ENCODE measurements at places on chromosomes 2 and 18. TPM values are rescaled to one million over a fixed set of nuclear protein-coding genes. Genes with fewer than 3 reads are reported as not detected.

DNA sequence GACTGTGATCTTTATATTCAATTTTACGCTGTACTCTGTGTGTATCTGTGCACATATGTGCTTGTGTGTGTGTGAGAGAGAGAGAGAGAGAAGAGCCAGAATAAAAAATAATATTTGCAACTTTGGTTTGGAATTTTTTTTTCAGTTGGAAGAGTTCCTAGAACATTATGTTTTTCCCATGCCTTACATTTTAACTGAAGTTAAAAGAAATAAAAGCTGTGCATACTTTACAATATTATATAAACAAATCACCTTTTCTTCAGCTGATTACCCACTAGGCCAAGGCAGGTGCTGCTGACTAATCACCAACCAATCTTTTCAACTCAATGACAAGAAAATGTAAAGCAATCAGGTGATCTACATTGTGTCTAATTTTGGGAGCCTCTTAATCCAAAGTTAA is 366.3 kb downstream of the NYAP2 start:
- H3K36me3 ChIP-seq, result no peaks in the 10 kb centered on the region
- H3K4me1 ChIP-seq, result no peaks in the 10 kb centered on the region
- no peak overlapping the region for H3K27ac ChIP-seq
- no peak for DNase-seq

DNA sequence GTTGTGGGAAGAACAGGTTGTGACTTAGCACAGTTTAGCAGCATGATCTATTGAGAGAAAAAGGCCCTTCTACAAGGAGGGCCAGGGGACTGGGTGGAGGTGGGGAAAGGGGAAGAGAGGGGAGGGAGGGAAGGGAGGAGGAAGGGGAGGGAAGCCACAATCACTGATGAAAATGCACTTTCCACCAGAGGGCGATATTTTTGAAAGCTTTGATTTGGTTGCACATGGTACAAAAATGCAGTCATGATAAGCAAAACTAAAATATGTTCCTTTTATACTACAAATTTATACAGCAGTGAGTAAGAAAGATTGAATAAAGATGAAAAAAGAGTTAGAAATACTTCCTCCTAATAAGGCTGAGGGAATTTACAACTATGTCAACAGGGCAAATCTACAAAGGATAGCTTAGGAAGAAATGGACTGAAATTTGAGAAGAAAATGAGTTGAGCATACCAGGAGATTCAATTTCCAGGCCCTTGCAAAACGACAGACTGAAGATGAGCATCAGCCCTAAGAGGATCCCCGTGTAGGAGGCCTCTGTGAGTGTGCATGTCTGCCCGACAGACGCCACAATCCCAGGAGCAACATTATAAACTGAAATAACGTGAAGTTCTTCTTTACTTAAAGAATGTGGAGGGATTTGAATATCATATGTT is 17.2 kb downstream of the SH3YL1 start:
- no peaks in the 10 kb centered on the region for H3K36me3 ChIP-seq
- no peak overlapping the region for H3K4me3 ChIP-seq
- H3K27ac ChIP-seq, result no peak overlapping the region
- no peaks in the 10 kb centered on the region for H3K27me3 ChIP-seq

- no peak overlapping the region for H3K27ac ChIP-seq
- no peak for DNase-seq
- H3K4me1 ChIP-seq, result no peaks in the 10 kb centered on the region
- no peak overlapping the region for H3K4me3 ChIP-seq
- no peaks in the 10 kb centered on the region for H3K27me3 ChIP-seq
- no peaks in the 10 kb centered on the region for H3K36me3 ChIP-seq
Observed at GRCh38 chr2:194464964-194465638, 1191.9 kb upstream of the SLC39A10 start.

- no peak for DNase-seq
- no peak overlapping the region for H3K4me3 ChIP-seq
- no peak overlapping the region for H3K27ac ChIP-seq
- H3K4me1 ChIP-seq, result no peaks in the 10 kb centered on the region
Observed at GRCh38 chr2:140178234-140178633, 1398.0 kb upstream of the NXPH2 start.

GRCh38 chr2:237202288-237203030 is 116.8 kb downstream of the COPS8 start:
- H3K27ac ChIP-seq, result no peak overlapping the region
- H3K36me3 ChIP-seq, result no peaks in the 10 kb centered on the region
- no peaks in the 10 kb centered on the region for H3K27me3 ChIP-seq
- no peak overlapping the region for H3K4me3 ChIP-seq

- H3K36me3 ChIP-seq, result no peaks in the 10 kb centered on the region
- DNase-seq, result no peak
- no peaks in the 10 kb centered on the region for H3K4me1 ChIP-seq
- H3K27ac ChIP-seq, result no peak overlapping the region
Observed at GRCh38 chr18:45326505-45326904, 288.8 kb upstream of the SLC14A2 start.

DNA sequence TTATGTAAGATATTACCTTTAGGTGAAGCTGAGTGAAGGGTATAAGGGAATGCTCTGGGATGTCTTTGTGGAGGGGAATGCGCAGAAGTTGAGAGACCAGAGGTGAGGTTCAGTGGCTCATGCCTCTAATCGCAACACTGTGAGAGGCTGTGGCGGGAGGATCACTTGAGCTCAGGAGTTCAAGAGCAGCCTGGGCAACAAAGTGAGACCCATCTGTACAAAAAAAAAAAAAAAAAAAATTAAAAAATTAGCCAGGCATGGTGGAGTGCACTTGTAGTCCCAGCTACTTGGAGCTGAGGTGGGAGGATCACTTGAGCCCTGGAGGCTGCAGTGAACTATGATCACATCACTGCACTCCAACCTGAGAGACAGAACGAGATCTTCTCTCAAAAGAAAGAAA is 57.3 kb upstream of the SP3 start:
- H3K27me3 ChIP-seq, result no peaks in the 10 kb centered on the region
- no peak overlapping the region for H3K4me3 ChIP-seq
- H3K4me1 ChIP-seq, result peaks cover 12% of the 10 kb centered on the region
- DNase-seq, result no peak

GRCh38 chr2:238763471-238763995 is 84.4 kb upstream of the TWIST2 start:
- H3K4me3 ChIP-seq, result no peak overlapping the region
- no peak overlapping the region for H3K27ac ChIP-seq
- no peaks in the 10 kb centered on the region for H3K4me1 ChIP-seq
- H3K27me3 ChIP-seq, result peaks cover 3% of the 10 kb centered on the region
- no peak for DNase-seq
- H3K36me3 ChIP-seq, result no peaks in the 10 kb centered on the region

DNA sequence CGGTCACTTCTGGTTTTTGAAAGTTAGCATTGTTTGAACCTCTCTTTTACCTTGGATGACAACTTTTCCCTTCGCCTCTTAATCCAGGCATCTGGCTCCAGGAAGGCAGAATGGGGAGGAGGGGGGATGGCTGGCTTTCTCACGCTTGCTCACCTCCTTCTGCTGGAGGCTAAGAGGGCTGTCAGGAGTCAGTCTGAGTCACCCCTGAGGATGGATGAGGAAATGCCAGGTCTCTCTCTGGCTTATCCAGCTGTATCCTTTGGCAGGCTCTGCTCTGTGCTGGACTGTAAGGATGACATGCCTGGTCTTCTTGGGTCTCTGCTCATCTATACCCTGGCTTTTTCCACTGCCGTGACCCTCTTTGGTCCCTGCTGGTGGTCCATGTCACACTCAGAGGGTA is 142.9 kb upstream of the GYPC start:
- DNase-seq, result no peak
- H3K4me3 ChIP-seq, result no peak overlapping the region
- no peaks in the 10 kb centered on the region for H3K27me3 ChIP-seq
- H3K27ac ChIP-seq, result no peak overlapping the region

DNA sequence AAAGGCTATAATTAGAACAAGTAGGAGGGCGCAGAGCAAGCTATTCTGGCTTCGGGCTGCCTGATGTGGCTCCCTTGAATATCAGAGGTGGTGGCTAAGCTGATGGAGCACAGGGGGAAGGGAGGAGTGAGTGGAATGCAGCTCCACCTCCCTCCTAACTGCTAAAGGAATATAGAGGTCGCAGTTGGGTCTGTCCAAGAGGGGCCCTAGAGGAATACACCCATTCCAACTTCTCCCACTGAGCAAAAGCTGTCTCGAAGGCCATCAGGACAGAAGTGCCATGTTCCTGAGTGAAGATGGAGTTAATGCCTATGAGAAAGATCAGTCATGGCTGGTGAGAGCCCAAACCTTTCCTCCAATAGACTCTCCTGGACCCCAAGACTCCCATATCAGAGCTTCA is 32.8 kb upstream of the MARCO start:
- H3K4me1 ChIP-seq, result no peaks in the 10 kb centered on the region
- DNase-seq, result no peak
- no peaks in the 10 kb centered on the region for H3K36me3 ChIP-seq
- no peaks in the 10 kb centered on the region for H3K27me3 ChIP-seq

- H3K27ac ChIP-seq, result no peak overlapping the region
- no peak overlapping the region for H3K4me3 ChIP-seq
- H3K4me1 ChIP-seq, result no peaks in the 10 kb centered on the region
- no peak for DNase-seq
- no peaks in the 10 kb centered on the region for H3K27me3 ChIP-seq
Observed at GRCh38 chr2:99520813-99521212, 31.0 kb upstream of the REV1 start.

- H3K4me3 ChIP-seq, result no peak overlapping the region
- H3K27ac ChIP-seq, result no peak overlapping the region
- DNase-seq, result peak; percentile 4
- H3K27me3 ChIP-seq, result peaks cover 2% of the 10 kb centered on the region
Observed at GRCh38 chr2:26870585-26871095, 22.7 kb downstream of the DPYSL5 start.

GRCh38 chr2:54763636-54764291 is 40.3 kb downstream of the EML6 start:
- H3K27me3 ChIP-seq, result no peaks in the 10 kb centered on the region
- no peak overlapping the region for H3K27ac ChIP-seq
- no peak overlapping the region for H3K4me3 ChIP-seq
- no peaks in the 10 kb centered on the region for H3K4me1 ChIP-seq
- no peaks in the 10 kb centered on the region for H3K36me3 ChIP-seq

- no peaks in the 10 kb centered on the region for H3K36me3 ChIP-seq
- H3K4me1 ChIP-seq, result no peaks in the 10 kb centered on the region
- no peak for DNase-seq
Observed at GRCh38 chr2:28163028-28163427, 229.6 kb upstream of the FOSL2 start.

- H3K4me1 ChIP-seq, result peaks cover 25% of the 10 kb centered on the region
- H3K27ac ChIP-seq, result no peak overlapping the region
- H3K27me3 ChIP-seq, result no peaks in the 10 kb centered on the region
- H3K36me3 ChIP-seq, result no peaks in the 10 kb centered on the region
- no peak overlapping the region for H3K4me3 ChIP-seq
- no peak for DNase-seq
Observed at GRCh38 chr2:74845217-74845751, 11.4 kb downstream of the HK2 start.

GRCh38 chr18:10783941-10784340 is 258.1 kb downstream of the NAPG start:
- no peaks in the 10 kb centered on the region for H3K36me3 ChIP-seq
- H3K27me3 ChIP-seq, result peaks cover 1% of the 10 kb centered on the region
- no peak overlapping the region for H3K4me3 ChIP-seq
- DNase-seq, result no peak

DNA sequence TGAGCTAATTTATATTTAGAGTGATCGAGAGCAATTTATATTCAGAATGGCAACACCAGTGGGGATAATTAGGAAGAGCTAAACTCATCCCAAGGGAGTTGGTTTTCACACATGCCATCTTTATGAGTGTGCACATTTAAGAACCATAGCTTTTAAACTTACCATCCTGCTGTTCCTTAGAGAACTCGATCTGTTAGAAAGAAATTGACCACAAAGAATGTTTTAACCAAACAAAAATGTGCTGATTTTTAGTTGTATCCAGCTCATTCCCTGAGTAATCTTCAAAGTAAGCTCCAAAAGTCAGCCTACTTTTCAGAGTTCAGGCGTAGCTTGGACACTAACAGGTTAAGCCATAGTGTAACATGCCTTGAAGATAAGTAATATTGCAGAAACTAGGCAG is 12.6 kb downstream of the MYL1 start:
- H3K4me1 ChIP-seq, result no peaks in the 10 kb centered on the region
- H3K27ac ChIP-seq, result no peak overlapping the region
- H3K4me3 ChIP-seq, result no peak overlapping the region
- no peaks in the 10 kb centered on the region for H3K36me3 ChIP-seq
- no peaks in the 10 kb centered on the region for H3K27me3 ChIP-seq

DNA sequence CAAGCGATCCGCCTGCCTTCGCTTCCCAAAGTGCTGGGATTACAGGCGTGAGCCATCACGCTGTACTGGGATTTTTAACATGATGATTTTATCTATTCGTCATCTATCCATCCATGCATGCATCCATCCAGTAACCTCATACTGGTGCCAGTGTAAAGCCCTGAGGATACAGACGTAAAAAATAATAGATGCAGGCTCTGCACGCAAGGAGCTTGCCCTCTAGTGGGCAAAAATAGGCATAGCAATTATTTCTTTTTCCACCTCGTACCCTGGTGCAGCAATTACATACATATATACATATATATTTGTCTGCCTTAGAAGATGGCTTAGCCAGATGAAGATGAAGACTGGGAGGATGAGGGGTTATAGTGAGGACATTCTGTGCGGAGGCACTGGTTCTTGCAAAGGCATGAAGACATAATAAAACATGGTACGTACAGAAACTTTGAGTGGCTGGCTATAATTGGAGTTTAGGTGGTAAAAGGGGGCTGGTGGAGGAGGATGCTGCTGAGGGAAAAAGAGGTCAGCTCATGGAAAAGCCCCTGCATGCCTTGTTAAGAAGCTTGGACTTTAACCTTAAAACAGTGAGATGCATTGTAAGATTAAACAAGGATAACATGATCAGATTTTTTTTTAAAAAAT is 19.6 kb upstream of the RPIA start:
- H3K27me3 ChIP-seq, result no peaks in the 10 kb centered on the region
- no peak overlapping the region for H3K27ac ChIP-seq
- H3K4me1 ChIP-seq, result no peaks in the 10 kb centered on the region
- H3K36me3 ChIP-seq, result no peaks in the 10 kb centered on the region
- H3K4me3 ChIP-seq, result no peak overlapping the region

- no peak overlapping the region for H3K27ac ChIP-seq
- no peak for DNase-seq
- H3K36me3 ChIP-seq, result no peaks in the 10 kb centered on the region
- H3K4me3 ChIP-seq, result no peak overlapping the region
- no peaks in the 10 kb centered on the region for H3K27me3 ChIP-seq
Observed at GRCh38 chr2:210112871-210113270, 58.3 kb downstream of the KANSL1L start.

DNA sequence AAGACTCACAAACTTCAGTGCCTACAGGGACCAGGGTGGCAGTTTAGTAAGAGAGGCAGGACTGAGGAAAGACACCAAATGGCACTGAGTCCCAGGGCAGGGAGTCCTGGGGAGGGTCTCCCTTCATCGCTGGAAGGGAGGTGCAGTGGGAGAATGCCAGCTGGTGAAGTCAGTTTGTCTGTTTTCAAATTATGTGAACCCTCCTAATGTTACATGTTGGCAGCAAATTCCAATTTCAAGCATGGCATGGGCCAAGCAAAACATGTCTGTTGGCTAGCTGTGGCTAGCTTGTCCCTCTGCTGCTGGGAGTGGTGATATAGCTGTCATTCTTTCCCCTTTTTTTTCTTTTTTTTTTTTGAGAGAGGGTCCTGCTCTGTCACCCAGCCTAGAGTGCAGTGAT is 55.9 kb upstream of the HAAO start:
- H3K4me1 ChIP-seq, result no peaks in the 10 kb centered on the region
- no peak overlapping the region for H3K4me3 ChIP-seq
- no peaks in the 10 kb centered on the region for H3K36me3 ChIP-seq
- no peak for DNase-seq
- no peaks in the 10 kb centered on the region for H3K27me3 ChIP-seq
- H3K27ac ChIP-seq, result no peak overlapping the region

The SPDYA gene
- 0.35 TPM for total RNA-seq

The MYCN gene
- total RNA-seq, result 142 TPM

The HOXD9 gene
- not detected for total RNA-seq

The LYPD1 gene
- total RNA-seq, result 2.1 TPM

The TMEM178A gene
- 14.0 TPM for total RNA-seq

The C1QL2 gene
- 0.88 TPM for total RNA-seq

The B3GNT7 gene
- 73.1 TPM for total RNA-seq
